ENCODE measurements at places on chromosomes 7 and 10. TPM values are rescaled to one million over a fixed set of nuclear protein-coding genes. Genes with fewer than 3 reads are reported as not detected.

Gene OR6V1
- total RNA-seq = not detected

DNA sequence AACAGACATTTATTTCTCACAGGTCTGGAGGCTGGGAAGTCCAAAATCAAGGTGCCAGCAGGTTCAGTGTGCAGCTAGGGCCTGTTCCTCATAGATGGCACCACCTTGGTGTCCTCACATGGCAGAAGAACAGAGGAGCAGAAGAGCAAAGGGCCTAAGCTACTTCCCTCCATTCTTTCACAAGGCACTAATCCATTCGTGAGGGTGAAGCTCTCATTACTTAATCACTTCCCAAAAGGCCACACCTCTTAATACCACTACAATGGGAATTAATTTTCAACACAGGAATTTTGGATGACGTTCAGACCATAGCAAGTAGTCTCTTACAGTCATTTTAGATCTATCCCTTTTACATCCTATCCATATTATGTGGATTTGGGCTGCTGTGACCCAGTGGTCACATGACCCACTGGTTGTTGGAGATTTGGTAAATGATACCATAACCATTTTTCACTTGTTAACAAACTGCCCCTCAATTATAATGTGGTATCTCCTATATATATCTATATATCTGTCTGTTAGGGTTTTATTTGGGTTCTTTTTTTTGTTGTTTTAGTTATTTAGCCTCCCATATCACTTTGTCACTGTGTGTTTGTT lies 63.4 kb downstream of the BBS9 start:
- DNase-seq = no peak

GRCh38 chr7:66344166-66344565 lies 139.0 kb downstream of the TPST1 start:
- no peak for DNase-seq

Gene RNF148
- 10.7 TPM for total RNA-seq

DNA sequence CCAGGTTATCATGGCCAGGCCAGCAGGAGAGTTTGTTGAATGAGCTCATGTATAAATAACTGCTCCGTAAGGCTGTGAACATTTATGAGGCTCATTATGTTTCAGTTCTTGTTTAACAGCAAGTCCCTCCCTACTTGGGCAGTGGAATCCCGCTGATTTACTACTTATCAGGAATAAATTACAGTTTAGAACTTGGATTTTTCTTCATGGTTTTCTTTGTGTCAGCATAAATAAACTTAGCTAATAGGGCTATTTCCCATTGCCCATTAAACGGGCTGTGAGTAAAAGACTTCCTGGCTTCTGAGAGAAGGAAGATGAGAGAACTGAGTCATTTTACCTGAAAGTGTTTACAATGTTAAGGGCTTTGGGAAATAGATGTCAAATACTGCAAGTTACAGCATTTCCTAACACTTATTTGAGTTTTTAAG lies 701.6 kb upstream of the ANKRD30A start:
- DNase-seq = no peak
